CD8-positive, alpha-beta T cell (primary cell): ENCODE measurements at places on chromosomes 11 and 22. TPM values are rescaled to one million over a fixed set of nuclear protein-coding genes. Genes with fewer than 3 reads are reported as not detected.

Gene TEX12
- not detected for total RNA-seq

DNA sequence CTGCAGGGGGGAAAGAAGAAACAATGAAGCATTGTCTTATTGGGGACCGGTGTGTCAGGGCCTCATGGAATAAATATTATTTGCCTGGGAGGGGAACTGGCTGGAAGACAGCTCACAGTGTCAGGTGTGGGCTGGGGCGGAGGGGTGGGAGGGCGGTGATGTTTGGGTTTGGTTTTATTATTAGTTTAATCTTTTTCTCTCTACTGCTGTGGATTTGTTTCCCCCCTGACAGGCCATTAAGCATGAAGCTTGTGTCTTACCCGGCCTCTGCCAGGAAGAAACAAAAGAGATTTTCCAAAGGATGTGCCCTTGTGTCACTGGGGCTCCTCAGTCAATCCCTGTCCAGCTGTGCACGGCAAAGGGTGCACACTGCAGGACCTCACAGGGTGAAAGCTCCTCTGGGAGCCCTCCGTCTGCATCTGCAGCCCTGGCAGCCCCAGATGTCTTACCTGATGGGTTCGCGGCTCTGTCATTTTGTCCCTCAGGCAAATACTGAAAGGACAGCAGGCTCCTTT is 203.1 kb upstream of the TMEM45B start:
- no peak for DNase-seq

GRCh38 chr11:123313262-123313661 is 116.8 kb upstream of the GRAMD1B start:
- DNase-seq, result no peak

Gene MISFA
- total RNA-seq, result not detected

Gene FADD
- total RNA-seq, result 10.5 TPM

Gene KRTAP5-10
- total RNA-seq, result not detected

DNA sequence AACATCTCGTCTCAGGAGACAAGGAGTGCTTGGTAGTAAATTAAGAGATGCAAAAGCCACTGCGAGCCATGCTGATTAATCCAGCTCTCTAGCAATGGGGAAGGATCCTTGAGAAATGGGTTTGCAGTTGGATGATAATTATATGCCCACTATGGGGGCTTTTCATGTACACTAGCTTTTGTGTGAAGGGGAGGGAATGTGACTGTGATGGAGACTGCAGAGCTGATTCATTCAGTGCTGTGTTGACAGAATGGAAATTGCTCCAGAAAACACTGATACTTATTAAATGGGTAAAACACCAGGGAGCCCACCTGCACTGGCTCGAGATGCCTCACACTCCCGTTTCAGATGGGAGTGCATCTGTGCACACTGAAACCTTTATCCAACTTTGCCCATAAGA is 37.0 kb upstream of the KIRREL3 start:
- no peak for DNase-seq

- peak; percentile 26 for DNase-seq
Measured at GRCh38 chr11:129280027-129280811, 88.1 kb upstream of the ARHGAP32 start.
